ENCODE measurements at places on chromosomes 1 and 21. TPM values are rescaled to one million over a fixed set of nuclear protein-coding genes. Genes with fewer than 3 reads are reported as not detected.

- no peak for DNase-seq
These were observed 24.1 kb downstream of the UBR4 start for GRCh38 chr1:19186001-19186400.

DNA sequence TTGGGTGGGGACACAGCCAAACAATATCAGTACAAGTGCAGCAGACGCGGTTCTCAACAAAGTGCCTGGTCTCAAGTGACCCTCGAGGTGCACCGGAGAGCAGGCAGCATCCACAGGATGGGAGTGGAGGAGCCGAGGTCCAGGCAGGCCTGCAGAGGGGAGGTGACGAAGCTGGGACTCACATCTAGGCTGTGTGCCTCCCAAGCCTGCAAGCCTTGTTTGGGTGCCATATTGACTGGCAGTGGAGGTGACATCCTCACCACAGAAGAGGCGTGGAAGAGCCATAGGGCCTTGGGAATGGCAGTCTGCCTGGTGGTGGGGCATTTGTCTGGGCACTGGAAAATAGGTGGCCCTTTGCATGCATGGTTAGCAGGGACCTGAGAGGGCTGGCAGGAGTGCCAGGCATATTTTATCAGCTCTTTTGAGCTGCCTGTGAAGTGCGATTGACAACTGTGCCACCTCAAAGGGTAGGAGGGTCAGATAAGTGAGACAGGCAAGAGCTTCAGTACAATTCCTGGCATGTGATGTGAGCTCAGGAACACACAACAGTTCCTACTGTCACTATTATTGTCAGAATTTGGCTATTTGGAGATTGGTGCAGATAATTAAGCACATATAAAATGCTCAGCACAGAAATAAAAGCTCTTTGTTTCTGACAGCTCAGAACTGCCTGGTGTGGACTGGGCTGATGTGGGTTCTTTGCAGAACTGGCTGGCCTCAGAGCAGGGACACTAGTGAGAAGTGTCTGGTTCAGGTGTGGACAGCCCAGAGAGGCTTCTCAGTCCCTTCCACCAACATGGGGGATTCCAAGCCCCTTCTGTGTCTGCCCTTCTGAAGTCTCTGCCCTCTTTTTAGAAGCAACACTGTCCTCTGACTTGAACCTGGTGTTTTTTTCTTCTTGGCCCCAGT is 347.6 kb upstream of the AJAP1 start:
- DNase-seq = no peak

GRCh38 chr1:32770741-32771548 is 46.2 kb downstream of the YARS1 start:
- DNase-seq = no peak

DNA sequence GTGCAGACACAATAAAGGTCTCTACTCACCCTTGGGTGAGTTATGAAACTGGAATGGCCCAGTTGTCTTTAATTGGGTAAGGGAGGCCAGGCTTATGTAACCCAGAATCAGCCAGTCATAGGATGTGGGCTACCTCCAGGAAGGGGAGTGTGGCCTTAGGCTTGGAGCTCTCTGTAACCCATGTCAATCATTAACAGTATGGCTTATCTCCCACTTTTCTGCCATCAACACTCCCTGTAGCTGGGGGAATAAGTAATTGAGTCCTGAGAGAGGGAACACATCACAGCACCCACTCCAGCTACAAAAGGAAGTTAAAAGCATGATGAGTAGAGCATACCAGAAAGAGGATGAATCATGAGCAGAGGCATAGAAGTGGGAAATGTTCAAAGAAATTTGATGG is 327.0 kb upstream of the DUSP10 start:
- DNase-seq = no peak

DNA sequence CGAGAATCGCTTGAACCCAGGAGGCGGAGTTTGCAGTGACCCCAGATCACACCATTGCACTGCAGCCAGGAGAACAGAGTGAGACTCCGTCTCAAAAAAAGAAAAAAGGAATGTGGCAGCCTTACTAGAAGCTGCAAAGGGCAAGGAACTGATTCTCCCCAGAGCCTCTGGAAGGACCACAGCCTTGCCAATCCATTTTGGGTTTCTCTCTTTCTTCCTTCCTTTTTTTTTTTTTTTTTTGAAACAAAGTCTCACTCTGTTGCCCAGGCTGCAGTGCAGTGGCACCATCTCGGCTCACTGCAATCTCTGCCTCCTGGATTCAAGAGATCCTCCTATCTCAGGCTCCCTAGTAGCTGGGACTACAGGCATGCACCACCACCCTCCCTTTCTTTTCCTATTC is 9.9 kb upstream of the IFNGR2 start:
- DNase-seq = no peak

DNA sequence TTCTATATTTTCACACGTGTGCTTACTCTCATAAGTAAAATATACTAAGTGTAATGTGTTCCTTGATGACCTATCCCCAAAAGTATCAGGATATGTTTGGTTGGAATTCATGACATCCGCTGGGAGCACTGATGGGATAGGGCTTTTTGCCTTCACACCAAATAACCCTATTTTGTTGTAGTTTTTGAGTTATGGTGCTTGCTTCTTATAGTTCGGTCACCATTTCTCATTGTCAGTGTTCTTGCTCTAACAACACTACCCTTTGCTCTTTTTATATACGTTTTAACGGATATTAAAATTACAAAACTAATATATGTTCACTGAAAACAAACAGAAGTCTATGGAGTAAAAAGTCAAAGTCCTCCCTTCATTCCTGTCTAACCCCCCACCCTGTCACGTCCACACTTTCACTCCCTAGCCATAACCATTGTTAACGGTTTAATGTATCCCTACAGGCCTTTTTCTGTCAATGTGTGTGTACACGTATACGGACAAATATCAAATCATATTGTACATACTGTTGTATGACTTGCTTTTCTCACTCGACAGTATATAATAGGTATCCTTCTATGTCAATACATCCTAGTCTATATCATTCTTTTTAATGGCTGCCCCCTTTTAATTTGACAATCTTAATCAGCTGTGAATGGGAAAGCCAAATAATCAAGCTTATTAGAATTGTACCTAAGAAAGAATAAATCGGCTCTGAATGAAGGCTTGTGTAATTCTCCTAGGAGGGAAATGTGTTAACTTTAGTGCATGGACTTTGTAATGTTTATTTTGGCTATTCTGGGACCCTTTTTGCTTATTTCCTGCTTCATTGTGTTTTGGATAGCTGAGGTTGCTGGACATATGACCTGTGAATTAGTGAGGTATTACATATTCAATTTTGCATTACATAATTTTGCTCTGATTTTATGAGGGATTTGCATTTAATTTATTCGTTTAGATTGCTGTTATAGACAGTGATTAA is 3.5 kb upstream of the RNF220 start:
- DNase-seq = peak; percentile 13

- no peak for DNase-seq
These were observed 54.3 kb upstream of the EPHA8 start for GRCh38 chr1:22508991-22509390.

CLDN14 gene
- 0.96 TPM for total RNA-seq

CYP4Z1 gene
- not detected for total RNA-seq

MAP10 gene
- 11.3 TPM for total RNA-seq

KCNN3 gene
- total RNA-seq = 1.9 TPM
